ENCODE measurements at places on chromosomes 12 and 14.
A peak's percentile ranks its signal among the peaks of the same experiment; 100 is the strongest.

GRCh38 chr12:53533471-53533870 is 26.2 kb upstream of the NPFF start:
- DNase-seq: peak; percentile 60

DNA sequence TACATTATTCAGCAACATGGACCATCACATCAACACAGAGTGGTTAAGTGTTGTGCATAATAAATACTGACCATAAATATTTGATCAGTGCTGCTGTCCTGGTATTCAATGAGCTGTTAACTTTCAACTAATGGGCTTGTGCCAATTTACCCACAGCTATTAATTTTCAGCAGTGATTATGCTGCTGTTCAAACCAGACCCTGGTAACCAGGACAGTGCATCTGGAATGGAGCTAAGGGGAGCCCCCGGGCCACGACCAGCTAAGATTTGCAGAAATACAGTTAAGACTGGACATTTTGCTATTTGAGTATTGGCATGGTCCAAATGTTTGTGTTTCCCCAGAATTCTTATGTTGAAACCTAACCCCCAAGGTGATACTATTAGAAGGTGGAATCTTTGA is 180.4 kb upstream of the GZMB start:
- no peak for DNase-seq

DNA sequence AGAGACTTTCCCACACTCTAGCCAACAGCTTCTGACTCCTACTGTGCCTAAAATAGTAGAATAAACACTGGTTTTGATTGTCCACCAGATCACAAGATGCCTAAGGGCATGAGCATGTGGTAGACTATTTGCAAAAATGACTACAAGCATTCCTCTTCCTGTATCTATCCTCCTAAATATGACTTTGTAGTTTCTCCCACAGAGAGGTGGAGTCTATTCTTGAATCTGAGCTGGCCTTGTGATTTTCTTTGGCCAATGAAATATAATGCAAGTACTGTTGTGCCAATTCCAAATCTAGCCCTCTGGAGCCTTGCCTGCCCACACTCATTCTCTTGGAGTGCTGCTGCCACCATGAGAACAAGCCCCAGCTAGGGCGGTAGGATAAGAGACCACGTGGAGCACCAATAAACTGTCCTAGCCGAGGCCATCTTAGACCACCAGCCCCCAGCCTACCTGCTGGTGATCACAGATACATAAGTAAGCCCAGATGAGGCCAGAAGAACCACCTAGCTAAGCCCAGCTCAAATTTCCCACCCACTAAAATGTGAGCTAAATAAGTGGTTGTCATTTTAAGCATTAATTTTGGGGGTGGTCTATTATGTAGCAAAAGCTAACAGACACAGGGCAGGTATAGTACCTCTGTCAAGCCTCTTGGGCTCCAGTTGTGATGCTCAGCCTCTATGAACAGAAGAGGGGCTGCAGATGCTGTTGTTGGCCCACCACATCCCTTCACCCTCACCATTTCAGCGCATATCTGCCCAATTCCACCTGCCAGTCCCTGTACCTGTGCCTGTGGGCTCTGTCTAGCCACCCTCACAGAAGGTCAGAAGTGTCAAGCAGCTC is 17.9 kb downstream of the ZFP36L1 start:
- no peak for DNase-seq

- DNase-seq: no peak
Measured at GRCh38 chr14:83260751-83261150, 1727.1 kb upstream of the SEL1L start.

DNA sequence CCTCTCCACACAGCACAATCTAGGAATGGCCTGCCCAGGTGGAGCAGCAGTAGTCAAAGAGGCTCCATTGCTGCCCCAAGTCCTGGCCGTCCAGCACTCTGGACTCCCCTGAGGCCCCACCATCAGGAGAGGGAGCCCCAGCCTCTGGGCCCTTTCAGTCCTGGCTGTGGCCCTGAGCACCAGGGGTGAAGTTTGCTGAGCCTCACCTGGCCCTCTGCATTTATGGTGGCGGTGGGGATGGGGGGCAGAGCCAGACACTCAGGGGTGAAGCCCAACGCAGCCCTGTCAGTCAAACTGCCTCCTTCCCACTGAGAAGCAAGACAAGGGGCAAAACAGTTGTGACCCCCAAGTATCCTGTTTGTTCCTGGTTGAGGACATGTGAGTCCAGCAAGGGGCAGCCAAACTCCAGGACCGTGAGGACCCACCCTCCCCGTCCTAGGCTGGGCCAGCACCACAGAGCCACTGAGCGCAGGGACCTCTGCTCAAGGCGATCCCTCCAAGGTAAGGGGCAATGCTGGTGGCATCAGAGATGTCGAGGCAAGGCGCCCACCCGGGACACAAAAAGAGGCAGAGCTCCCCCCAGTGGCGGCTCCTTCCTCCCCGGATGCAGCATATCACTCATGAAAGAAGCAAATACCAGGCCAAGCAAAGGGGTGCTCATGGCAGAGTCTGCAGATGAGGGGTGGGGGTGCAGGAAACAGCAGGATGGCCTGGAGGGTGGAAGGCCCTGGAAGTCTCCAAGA is 4.8 kb upstream of the AMN start:
- DNase-seq: no peak
